Panc1 (cell line): ENCODE measurements at places on chromosomes 2 and 18.
A peak's percentile ranks its signal among the peaks of the same experiment; 100 is the strongest.

DNA sequence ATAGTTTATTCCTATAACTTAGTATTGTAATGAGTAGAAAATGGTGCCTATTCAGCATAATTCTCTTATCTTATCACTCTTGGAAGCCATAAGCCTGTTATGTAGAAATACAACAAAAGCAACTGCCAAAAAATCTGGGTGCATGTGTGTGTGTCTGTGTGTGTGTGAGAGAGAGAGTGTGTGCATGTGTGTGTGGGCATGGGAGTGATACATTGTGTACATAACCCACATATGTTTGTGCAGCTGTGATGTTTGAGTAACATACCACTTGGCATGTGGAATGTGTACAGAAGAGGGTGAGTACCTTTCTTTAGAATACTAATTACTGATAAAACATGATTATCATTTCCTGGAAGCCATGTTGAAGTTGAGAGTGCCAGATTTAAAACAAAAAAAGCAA lies 642.3 kb upstream of the SYT4 start:
- no peak for DNase-seq

GRCh38 chr2:75421986-75422385 lies 138.8 kb downstream of the EVA1A start:
- DNase-seq = no peak

DNA sequence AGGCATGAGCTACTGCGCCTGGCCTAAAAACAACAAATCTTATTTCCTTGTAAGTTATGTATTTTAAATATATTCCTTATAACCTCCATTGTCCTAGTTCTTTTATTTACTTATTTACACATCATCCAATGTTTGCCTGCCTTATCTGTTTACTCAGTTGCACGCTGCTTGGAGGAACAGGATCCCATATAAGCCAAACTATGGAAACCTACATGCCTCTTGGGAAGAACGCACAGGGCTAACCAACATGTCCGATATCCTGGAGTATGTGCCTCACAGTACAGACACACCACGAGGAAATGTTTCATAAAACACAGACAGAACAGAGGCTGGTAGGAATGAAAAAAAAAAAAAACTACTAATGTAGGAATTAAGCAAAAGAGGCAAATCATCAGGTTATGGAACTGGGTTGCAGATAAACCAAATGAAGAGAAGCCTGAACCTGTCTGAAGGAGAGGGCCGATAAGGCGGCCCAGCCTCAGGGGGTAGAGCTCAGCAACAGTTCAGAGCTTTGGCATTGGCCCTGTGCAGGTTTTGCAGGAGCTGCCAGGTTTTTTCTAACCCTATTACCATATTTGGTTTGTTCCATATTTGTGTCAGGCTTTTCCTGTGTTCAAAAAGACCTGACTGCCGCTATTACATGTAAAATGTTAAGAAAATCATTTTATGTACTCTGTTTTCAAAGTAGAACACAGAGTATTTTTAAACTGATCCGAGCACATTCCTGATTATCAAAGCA lies 19.9 kb upstream of the SP3 start:
- DNase-seq = no peak

DNA sequence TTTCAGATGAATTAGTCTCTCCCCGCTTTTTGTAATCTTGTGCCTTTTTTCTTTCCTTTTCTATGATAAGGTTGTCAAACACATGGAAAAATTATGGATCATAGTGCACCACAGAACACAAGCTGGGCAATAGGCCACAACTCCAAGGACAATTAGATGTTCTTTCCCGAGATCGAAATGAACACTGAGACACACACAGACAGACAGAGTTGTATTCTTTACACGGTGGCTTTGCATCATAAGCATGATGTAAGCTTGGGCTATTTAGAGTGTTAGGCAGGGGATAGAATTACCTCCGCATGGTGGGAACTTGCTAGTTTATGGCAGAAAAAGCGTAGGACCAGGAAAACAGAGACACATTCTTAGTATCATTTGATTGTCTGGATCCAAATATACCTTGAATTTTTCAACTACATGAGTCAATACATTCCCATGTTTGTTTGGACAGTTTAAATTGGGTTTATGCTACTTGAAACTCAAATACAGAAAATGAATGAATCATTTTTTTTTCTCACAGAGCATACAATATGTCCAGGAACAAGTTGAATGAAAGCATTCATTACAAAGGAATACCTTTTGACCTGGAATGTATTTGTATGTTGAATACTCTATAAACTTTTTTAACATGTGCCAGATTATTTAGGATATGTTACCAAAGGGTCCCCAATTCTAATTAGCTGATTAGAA lies 1611.5 kb upstream of the TMEFF2 start:
- no peak for DNase-seq

- DNase-seq = no peak
Measured at GRCh38 chr2:187774551-187775071, 220.4 kb upstream of the TFPI start.

DNA sequence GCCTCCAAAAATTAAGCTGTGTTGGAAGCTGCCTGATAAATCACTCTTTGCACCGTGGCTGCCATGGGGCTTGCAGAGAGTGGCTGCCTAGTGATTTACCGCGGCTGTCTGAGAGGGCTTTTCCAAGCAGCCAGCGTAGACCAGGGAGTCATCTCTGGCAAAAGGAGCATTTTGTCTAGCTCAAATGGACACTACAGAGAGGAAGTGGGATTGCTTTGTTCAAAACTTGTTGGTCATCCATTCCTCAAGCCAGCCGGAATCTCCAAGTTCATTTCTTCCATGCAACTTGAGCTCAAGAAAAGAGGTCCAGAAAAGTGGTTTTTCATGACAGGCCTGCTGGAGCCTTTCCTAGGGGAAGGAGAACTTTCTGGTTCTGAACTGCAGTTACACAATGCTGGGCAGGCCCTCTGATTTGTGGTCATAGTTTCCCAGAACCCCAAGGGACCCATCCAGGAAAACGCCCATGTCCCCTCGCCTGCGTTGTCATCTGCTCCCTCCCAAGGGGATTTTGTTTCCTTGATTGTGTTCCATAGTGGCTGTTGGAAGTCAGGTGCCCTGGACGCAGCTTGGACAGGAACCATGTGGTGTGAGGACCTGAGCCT lies 108.1 kb downstream of the TRIB2 start:
- no peak for DNase-seq

DNA sequence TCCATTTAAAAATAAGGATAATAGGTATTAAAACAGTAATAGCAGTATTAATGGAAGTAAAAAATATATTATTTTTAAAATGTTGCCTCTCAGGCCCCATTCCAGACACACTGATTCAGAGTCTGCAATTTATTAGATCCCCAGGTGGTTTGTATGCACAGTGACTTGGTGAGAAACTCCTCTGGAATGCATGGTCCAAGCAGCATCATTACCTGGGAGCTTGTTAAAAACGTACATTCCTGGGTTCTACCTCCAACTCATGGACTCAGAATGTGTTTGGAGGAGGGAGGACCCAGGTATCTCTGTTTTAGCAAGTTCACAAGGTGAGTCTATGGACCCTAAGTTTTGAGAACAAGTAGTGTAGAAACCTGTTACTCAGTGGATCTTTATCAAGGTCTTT lies 95.6 kb downstream of the ITGA4 start:
- no peak for DNase-seq

- no peak for DNase-seq
Measured at GRCh38 chr2:127261804-127262406, 32.0 kb downstream of the ERCC3 start.

GRCh38 chr2:46555011-46555410 lies 75.6 kb downstream of the TMEM247 start:
- no peak for DNase-seq

DNA sequence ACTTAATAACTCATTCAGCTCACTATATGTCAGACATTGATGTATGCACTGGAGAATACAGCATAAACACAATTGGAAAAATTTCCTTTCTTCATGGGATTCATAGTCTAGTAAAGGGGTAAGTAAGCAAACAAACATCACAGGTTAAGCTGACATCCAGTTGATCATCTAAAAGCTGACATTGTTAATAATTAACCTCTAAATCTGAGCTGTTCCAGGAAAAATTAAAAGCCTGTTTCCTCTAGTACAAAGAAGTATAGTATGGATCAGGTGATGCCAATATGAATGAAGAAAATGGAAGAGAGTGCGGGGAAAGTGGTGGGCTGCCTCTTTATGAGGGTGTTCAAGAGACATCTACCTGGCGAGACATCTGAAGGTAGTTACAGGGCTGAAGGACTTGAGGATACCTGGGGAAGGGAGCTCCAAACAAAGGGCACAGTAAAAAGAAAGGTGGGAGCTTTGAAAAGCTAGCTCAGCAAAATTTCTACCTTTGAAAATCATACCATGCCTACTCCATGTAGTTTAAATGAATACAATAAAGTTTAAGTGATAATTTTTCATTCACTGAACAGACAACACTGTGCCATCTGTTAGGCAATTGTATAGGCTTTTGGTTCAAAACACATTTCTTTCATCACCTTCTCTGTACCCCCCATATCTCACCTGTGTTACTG lies 619.3 kb downstream of the TRIB2 start:
- DNase-seq = no peak

DNA sequence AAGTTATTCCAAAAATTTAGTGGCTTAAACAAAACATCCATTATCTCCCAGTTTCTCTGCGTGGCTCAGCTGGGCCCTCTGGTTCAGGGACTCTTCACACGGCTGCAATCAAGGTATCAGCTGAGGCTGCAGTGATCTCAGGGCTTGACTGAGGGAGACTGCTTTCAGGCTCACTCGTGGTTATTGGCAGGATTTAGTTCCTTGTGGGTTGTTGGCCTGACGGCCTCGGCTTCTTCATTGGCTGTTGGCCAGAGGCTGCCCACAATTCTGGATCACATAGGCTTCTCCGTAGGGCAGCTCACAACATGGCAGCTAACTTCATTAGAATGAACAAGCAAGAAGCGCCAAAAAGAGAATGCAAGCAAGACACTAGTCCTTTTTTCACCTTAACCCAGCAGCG lies 90.1 kb downstream of the ABI2 start:
- no peak for DNase-seq

- DNase-seq = no peak
Measured at GRCh38 chr2:17052001-17052400, 386.4 kb upstream of the CYRIA start.

- DNase-seq = no peak
Measured at GRCh38 chr18:48186131-48186766, 222.9 kb downstream of the ZBTB7C start.

GRCh38 chr2:85826990-85827878 lies 61.6 kb downstream of the ST3GAL5 start:
- peak; percentile 43 for DNase-seq

DNA sequence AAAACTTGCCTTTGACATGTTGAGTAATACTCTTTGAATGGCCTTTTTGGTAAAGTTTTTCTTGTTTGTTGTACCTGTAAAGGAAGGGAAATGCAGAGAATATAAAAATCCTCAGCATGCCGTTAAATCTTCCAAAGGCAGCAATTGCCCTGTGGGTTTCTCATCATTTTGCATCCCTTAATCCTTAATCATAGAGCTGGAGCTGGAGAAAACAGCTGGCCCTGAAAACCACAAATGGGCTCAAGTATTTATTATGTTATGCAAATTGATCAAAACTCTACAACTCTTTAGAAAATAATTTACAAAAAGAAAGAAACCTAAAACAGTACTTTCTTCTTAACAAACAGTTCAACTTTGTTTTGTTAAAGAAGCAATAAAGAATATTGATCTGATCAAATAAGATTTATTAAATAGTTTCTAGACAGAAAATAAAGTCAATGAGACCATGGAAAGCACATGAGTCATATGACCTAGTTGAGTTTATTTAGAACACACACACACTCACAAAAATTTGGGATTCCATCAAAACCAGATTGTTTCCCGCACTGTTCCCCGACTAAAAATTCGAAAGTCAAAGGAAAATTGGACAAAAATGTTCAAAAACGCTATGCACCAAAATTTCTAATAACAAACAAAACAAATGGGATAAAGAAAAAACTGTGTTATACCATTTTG lies 309.0 kb downstream of the GULP1 start:
- DNase-seq = no peak

DNA sequence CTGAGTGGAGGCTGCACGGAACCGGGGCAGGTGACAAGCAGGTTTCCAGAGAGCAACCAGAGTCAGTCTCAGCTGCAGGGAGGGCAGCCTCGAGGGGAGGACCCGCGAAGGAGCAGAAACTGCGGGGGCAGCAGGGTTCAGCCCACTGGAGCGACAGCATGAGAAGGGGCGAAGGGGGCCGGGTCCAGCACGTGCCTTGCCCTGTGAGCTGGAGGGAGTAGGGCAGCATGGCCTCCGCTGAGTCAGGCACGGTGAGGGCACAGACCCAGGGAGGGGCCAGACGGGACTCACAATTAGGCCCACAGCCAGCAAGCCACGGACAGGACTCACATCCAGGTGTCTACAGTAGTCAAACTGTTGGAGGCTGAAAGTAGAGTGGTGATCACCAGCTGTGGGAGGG lies 22.7 kb upstream of the ATP9B start:
- DNase-seq = no peak

DNA sequence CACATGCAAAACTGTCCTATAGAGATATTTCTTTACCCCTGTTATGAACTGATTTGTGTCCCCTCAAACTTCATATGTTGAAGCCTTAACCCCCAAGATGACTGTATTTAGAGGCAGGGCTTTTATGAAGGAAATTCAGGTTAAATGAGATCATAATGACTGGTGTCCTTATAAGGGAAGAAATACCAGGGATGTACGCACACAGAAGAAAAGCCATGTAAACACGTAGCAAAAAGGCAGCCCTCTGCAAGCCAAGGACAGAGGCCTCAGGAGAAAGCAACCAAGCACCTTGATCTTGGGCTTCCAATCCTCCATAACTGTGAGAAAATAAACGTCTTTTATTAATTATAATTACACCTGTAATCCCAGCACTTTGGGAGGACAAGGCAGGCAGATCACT lies 101.3 kb upstream of the NDUFV2 start:
- DNase-seq = no peak

DNA sequence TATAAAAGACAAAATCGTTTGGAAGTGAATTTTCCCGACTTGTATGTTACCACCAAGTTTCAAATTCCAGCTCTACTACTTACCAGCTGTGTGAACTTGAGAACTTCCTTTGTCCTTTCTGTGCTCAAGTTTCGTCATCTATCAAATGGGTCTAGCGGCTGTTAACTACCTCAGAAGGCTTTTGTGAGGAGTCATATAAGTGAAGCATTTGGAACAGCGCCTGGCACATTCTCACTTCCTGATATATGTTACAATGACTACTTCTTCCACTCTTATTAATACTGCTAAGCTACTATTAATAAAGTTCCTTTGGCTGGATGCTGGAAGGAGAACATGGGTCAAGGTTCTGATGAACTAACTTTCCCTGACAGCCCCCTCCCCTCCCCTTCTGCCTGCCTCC lies 104.5 kb downstream of the MEIS1 start:
- DNase-seq = no peak

DNA sequence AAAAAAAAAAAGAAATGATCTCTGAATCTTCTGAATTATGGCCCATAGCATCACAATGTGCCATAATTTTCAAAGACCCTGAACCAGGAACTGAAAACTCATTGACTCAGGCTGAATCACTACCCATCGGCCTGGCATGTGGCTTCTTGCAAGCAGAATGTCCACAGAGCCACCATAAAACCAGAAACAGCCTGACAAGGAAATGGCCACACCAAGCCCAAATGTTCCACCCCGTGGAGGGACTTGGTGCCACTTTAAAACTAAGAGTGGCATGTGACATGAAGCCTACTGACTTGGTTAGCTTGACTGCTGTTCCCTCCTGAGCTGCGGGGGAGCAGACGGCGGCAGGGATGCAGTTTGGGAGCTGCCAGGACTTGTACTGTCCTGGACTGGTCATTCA lies 71.2 kb upstream of the RBM44 start:
- no peak for DNase-seq
